Right atrium auricular region (tissue), 2 donors: ENCODE measurements at places on chromosomes 16 and 17.

DNA sequence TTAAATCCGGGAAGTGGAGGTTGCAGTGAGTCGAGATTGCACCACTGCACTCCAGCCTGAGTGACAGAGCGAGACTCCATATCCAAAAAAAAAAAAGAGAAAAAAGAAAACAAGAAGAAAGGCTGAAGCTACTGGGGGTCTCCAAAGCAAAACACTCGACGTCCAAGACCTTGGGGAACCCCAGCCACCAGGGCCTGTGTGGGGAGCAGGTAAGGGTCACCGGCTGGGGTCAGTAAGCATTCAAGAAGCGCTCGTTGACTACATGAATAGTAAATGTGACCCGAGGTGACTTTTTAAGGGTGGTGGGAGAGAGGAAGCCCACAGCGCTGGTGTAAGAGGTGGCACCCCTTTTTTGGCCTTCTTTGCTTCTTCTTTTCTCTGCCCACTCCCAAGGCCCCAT lies 49.5 kb downstream of the PECAM1 start:
- DNase-seq: no peak

GRCh38 chr16:4018391-4018790 lies 97.9 kb downstream of the ADCY9 start:
- no peak for DNase-seq

DNA sequence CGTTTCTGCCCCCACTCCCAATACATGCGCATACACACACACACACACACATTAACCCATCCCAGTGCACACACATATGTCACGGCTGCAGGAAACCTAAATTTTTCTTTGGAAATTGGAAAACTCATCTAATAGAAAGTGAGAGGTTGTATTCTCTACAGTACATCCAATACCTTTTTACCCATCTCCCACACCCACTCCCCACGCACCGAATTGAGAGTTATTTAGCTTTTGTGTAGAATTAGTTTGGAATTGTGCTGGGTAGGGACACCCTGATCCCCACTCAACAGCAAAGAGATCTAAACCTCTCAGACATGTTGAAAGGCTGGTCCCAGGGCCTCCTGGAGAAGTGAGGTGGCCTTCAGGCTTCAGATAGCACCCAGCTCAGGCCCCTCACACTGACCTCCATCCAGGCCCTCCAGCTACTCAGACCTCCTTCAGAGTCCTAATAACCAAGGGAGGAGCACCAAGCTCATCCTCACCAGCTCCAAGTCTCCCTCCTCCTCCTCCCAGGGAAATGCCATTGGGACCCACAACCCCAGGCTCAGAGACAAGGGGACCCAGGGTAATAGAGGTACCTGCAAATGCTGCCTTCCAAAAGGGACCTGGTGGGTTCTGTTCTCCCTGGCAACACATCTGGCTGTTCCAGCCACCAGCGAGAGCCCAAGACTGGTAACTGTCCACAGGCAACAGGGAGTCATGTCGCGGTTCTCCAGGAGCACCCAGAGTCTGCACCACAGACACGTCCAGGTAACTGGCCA lies 955 bp downstream of the HOXB13 start:
- no peak for DNase-seq

DNA sequence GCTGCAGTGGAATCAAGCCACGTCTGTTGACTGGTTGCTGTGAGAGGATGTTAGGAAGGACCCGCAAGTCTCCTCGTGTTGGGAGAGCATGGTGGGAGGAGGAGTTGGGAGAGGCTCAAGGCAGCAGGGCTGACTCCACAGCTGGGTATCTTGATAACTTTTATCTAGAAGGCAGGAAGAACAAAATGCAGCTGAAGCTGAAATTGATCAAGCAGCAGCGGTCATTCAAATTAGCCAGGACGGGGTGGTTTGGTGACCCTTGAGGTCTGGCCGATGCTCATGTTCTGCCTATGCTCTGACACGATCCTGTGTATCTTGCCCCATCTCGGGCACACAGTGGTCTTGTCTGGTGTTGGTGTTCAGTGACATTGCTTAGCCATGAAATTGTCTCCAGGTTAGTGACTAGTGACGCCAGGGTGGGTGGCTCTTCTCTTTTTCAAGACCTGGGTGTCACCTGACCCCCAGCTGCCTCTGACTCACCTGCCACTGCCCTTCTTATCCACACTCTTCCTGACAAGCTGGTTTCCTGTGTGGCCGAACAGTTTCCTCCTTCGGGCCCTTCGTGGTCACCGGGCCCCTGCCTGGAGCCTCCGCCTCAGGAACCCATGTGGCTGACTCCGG lies 19.1 kb downstream of the NPTX1 start:
- no peak for DNase-seq

DNA sequence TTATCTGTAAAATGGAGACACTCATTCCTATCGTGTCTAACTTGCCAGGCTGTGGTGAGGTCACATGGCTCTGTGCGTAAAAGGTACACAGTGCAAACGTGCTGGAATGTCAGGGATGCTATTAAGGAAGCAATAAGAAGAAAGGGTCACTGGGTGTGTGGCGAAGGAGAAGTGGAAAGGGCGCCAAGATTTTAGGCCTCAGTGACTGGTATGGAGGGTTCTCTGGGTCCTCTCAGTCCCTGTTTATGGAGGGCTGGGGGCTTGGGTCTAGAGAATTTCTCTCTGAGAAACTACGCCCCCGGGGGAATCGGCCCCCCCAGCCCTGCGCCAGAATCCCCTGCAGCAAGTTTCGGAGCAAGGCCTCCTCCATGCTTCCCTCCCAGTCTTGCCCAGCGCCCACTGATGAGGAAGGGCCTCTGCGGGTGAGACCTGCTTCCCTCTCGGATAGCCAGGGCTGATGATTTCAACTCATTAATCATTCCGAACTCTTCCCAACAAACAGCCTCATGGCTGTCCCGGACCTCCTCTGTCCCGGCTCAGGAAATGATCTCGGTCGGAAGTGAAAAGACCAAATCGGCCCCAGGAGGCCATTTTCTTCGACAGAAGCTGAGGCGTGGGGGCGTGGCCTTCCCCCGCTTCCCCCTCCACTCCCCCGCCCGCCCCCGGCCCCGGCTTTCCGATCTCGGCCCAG lies 1.2 kb upstream of the HEXIM1 start:
- DNase-seq: no peak

GRCh38 chr17:42034059-42034458 lies 14.2 kb downstream of the NKIRAS2 start:
- no peak for DNase-seq

DNA sequence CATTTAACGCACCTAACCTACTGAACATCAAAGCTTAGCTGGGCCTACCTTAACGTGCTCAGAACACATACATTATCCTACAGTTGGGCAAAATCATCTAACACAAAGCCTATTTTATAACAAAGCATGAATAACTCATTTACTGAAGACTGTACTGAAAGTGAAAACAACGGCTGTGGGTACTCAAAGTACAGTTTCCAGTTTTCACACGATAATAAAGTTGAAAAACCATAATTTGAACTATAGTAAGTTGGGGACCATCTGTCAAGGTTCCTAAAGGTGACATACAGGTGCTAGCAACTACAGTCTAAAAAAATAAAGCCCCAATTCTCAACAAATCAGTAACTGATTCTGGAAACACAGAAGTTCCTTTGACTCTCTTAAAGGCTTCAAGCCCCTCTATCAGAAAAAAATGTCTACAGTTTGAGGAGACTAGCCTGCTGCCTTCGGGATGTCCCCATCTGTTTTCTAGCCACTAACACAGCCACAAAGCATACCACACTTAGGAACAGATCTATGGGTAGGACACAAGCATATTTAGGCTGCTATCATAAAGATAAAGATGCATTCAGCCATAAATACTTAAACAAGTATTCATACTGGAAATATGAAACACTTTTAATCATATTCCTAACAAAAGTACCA lies 71.3 kb downstream of the KANSL1 start:
- no peak for DNase-seq

DNA sequence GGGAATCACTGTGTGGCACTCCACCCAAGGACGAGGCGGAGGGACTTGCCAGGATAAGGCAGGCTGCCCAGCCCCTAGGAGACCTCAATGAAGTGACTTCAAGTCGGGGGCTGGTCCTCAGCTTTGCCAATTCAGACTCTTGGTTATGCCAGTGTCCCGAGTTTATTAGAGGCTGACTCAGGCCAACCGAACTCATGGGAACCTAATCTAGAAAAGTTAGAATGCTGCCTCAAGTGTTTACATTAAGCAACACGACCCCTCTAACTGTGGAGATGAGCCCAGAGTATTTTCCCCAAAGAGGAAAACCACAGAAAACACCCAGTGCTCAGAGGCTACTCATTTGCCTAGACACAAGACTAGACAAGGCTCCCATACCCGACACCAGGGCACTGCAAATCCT lies 1.1 kb upstream of the TEKT3 start:
- DNase-seq: no peak

DNA sequence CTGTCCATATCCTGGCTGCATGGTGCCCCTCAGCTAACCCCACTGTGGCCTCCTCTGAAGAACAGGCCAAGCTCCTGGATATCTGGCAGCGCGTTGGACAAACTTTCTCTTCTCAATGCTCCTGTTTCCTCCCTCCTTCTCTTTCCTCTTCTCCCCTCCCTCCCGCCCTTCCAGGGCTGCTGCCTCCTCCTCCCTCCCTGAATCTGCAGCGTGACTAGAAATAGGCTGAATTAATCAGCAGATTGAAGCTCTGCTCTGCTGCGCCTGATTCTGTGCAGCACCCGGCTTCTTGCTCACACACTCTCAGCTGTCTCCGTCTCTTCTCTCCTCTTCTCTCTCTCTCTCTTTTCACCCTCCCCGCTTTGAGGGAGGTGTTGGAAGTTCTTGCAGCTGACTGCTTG lies 19.8 kb downstream of the TMEM94 start:
- DNase-seq: no peak

GRCh38 chr17:29444589-29444988 lies 54.4 kb downstream of the TAOK1 start:
- no peak for DNase-seq

GRCh38 chr17:5838661-5839300 lies 231.4 kb upstream of the WSCD1 start:
- DNase-seq: no peak

DNA sequence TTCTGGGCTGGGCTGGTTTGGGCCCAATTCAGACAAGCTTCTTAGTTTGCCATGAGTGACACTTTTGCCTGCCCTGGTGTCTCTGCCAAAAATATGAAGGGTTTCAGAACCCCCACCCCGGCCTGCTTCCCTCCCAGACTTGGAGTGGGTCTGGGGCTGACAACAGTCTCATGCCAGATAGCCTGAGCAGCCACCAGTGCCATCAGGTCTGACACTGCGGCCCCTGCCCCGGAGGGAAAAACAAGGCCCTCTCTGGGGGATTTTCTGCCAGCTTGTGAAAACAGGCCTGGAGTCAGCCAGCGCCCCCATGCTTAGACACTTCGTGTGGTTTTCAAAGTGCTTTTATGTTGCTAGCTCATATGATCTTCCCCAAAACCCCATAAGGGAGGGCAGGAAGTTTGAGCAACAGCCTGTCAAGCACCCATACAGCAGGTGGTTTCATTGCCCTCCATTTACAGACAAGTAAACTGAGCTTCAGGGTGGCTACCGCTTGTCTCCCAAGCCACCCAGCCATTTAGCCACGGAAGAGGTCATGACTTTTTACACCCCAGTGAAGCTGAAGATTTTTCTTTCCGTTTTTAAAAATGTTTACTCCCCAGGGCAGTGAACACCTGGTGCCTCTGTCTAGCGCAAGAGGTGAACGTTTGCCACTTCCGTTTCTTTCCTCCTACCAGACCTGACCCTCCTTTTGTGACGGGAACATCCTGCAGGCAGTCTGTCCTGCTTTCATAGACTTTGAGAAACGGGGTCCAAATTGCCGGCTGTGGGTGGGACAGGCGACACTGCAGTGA lies 300.6 kb downstream of the SEC14L1 start:
- no peak for DNase-seq

- DNase-seq: no peak
Observed at GRCh38 chr16:84103678-84104077, 13.1 kb downstream of the MBTPS1 start.

DNA sequence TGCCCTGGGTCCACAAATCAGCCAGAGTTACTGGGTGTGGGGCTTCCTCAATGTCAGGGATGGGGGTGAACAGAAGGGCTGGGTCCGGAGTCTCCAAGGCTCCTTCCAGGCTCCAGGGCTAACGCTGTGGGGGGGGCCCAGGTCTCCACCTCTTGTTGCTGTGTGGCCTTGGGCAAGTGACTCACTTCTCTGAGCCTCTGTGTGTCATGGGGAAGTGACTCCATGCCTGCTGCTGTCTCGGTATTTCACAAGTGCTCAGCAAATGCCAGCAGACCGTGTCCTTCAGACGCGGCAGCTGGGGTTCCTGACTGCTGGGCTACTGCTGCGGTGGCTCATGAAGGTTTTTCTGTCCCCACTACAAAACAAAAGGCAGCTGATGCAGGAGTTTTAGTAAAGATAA lies 26.6 kb downstream of the JPH3 start:
- DNase-seq: no peak
